ENCODE measurements at places on chromosomes 6 and 20. TPM values are rescaled to one million over a fixed set of nuclear protein-coding genes. Genes with fewer than 3 reads are reported as not detected.

- no peak for DNase-seq
Observed at GRCh38 chr6:123716506-123716905, 79.8 kb upstream of the TRDN start.

DNA sequence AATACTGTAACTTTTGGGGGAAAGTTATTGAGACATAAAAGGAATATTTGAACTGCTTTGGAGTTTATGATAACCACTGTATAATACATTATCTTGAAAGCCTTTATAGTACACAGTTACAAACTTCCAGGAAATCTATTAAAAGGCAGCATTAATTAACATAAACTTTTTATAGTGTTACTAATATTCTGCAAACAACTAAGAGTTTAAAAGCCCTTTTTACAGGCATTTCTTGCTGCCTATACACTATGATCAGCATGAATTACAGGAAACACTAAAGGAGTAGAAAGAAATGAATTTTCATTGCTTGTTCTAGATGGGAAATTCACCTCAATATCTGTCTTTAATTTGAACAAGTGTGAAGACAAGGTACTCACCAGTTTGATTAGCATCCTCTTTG is 252.3 kb upstream of the ZFP64 start:
- DNase-seq, result no peak

DNA sequence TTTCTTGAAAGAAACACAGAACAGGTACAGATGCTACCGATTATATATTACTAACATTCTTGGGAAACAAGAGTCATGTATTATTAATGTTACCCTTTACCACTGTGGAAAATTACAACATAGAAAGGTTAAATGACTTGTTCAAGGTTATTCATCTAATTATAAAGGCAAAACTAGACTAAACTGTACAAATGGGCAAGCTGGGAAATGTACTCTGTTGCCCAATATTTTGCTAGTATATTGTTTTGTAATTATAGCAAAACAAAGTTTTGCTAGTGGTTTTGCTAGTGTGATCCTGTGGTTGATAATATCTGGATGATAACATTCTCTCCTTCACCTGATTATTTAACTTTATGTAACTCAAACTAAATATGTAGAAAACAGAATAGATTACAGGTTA is 96.5 kb downstream of the TINAG start:
- no peak for DNase-seq

DNA sequence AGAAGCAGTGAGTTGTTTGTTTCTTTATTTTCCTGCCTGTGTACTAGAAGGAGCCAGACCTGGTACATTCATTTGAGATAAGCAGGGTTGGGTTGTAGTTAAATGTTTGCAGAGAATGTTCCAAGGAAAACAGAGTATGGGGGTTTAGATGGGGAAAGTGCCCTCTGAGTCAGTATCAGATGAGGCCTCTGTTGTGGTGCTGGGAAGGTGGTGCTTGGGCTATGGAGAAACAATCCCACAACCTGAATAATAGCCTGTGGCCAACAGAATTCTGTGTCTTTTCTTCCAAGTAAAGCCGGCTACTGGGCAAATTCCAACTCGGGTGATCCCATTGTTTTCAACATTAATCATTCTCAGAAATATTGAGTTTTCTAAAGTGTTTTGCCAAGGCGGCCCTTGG is 109.3 kb downstream of the RNF144B start:
- no peak for DNase-seq

Gene CCN6
- not detected for total RNA-seq

DNA sequence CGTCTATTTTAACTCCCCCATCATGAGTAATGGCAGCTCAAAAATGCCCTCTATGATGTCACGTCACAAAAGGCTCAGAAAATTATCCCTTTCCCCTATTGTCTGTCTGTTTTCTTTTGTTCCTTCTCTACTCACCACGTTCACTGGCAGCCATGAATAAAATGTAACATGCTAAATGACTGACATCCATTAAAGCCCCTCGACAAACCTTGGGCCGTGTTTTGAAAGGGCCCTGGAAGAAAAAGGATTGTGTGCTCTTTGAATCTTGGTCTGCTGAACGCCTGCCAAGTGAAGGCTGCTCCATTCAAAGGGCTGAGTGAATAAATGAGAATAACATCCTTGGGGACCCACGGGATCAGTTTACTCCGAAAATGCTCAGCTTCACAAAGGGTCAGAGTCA is 118.7 kb downstream of the RPS12 start:
- no peak for DNase-seq

GRCh38 chr6:143583542-143584327 is 72.2 kb upstream of the FUCA2 start:
- no peak for DNase-seq

Gene SMPDL3A
- total RNA-seq, result 353 TPM

Gene SRSF6
- 48.3 TPM for total RNA-seq

GRCh38 chr6:43699564-43700186 is 12.1 kb upstream of the MRPS18A start:
- DNase-seq, result peak; percentile 69

Gene PPP1R16B
- 3.8 TPM for total RNA-seq
